ENCODE measurements at places on chromosomes 1 and 21.
A peak's percentile ranks its signal among the peaks of the same experiment; 100 is the strongest.

GRCh38 chr1:86499987-86500593 lies 31.4 kb downstream of the CLCA1 start:
- no peak for DNase-seq

DNA sequence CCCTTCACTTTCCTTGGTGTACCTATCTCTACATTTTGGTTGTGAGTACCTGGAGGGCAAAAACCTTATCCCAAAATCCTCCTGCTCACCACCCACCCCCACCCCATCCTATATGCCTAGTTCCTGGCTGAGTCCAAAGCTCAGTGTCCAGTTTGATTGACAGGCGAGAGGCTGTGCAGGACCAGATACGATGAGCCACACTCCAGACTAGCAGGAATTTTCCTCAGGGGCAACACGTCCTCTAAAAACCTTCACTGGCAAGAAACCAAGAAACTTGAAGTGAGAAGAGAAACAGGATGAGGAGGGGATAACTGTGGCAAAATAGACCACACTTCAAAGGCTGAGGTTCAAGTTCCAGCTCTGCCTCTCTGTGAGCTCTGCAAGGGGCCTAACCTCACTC lies 1.1 kb upstream of the SLAMF8 start:
- no peak for DNase-seq

- no peak for DNase-seq
Measured at GRCh38 chr1:178521241-178521640, 8.3 kb downstream of the TEX35 start.

DNA sequence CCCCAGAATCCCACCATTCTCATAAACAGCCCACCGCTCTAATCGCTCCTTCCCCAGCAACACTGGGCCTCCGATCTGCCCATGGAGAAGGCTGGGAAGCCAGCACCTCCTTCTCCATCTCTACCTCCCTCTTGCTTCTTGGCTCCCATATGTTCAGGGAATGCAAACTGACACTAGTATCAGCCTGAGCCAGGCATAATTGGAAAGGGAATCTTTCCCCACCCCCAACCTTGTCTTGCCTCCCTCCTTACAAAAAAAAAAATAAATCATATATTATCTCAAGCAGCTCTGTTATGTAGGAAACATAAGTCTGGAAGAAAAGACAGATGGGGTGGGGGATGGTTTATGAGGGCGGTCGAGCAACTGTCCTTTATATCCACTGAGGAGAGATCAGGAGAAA lies 127.2 kb downstream of the NAV1 start:
- no peak for DNase-seq

- no peak for DNase-seq
Measured at GRCh38 chr1:2415337-2415736, 3.0 kb upstream of the PEX10 start.

DNA sequence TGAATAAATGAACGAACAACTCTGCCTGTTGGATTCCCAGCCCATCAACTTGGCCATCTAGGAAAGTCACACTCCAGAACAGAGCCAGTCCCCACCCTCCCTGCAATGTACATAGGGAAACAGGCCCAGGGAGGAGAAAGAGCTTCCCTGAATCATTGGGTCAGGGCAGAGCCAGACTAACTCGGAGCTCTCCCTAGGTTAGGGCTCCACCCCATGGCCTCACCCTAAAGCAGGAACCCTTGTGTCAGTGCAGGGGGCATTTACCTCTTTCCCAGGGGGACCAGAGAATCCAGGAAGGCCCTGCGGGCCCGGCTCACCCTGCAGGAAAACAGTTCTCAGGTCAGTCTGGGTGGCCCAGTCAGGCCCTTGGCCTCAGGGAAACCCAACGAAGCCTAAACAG lies 11.6 kb downstream of the COL9A2 start:
- no peak for DNase-seq

- DNase-seq = peak; percentile 76
Measured at GRCh38 chr1:167442142-167442848, 76.0 kb downstream of the CD247 start.

GRCh38 chr1:150150133-150151021 lies 661 bp downstream of the PLEKHO1 start:
- peak; percentile 24 for DNase-seq

DNA sequence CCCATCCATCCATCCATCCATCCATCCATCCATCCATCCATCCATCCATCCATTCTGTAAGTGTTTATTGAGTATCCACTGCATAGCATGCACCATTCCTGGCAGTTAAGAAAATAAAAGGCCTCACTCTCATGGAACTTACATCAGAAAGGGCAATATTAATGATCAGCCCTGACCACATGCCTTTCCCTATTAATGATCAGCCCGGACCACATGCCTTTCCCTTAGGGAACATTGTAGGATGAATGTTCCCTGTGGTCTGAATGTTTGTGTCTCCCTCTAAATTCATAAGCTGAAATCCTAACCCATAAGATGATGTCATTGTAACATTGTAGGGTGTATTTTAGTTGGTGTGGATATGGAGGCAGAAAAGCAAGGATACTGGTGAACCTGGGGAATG lies 365.8 kb downstream of the KIF26B start:
- DNase-seq = no peak

- no peak for DNase-seq
Measured at GRCh38 chr1:36963006-36963405, 71.3 kb downstream of the GRIK3 start.

DNA sequence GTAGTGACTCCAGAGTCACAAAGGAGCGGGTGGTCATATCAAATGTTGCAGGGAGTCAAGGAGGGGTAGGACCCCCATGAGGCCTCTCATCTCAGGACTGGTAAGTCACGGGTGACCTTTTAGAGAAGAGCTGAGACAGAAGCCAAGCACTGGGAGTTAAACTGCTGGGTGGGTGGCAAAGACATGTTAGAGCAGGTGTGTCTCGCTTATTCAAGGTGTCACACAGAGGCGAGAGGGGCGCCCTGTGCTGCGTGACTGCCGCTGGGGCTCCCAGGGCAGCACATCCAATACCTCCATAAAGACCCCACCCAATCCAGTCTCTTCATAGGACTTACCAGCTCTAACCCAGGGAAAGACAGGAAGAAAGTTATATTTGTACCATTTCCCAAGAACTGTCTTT lies 15.2 kb downstream of the CASQ2 start:
- DNase-seq = no peak

GRCh38 chr1:99573431-99574217 lies 72.3 kb upstream of the PALMD start:
- DNase-seq = no peak

DNA sequence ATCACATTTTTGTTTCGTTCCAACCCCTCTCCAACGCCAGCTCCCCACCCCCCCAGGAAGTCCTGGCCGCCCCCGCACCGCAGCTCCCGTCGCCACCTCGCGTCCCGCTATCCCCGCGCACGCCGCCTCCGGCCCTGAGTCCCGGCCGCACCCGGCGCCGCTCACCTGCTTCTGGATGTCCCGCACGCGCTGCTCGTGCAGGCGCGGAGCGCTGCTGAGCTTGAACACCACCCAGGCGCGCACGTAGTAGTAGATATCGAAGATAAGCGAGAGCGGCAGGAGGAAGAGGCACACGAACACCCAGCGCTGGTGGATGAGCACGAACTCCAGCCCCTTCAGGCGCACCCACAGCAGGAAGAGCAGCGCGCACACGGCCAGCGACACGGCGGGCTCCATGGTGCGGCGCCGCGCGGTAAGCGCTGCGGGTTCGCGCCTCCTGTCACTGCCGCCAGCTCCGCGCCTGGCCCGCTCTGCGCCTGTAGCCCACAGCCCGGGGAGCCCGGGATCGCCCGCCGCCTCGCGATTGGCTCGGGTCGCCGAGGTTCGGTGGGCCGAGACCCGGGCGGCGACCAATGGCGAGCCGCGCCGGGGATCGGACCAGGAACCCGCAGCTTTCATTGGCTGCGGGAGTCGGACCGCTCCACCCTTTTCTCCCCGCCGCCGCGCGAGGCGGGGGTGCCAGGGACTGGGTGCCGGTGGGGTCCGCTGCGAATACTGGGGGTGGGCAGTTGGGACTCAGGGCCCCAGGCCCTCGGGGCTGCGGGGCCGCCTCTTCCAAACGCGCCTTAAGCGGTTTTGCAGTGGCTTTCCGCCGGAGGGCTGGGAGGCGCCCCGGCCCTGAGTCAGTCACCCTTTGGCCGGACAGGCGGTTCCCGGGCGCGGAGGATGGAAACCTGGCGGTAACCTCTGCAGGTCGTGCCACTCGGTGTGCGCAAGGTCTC lies at the start of gene DHCR24:
Gene DHCR24 (minus strand): TSS at position 472 of the 941 bp plus-strand sequence. CDS start 76 bp downstream, at position 396.
- DNase-seq = peak; percentile 61

DNA sequence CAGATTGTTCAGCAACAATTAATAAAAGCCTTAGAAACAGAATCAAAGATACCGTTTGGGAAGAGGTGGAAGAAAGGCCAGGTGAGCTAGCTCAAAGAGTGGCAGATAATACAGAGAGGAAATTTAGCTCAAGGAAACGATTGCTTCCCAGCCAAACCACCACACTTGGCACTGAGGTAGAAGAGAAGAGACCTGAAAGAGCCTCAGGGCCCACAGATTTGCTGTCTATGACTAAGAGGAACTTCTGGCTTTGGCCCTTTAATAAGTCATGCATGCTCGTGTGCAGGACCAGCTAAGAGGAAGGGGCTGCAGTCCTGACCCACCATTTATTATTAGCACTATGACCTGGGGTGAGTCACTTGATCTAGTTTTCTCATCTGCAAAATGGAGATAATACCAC lies 72.8 kb upstream of the BCL10 start:
- DNase-seq = no peak

DNA sequence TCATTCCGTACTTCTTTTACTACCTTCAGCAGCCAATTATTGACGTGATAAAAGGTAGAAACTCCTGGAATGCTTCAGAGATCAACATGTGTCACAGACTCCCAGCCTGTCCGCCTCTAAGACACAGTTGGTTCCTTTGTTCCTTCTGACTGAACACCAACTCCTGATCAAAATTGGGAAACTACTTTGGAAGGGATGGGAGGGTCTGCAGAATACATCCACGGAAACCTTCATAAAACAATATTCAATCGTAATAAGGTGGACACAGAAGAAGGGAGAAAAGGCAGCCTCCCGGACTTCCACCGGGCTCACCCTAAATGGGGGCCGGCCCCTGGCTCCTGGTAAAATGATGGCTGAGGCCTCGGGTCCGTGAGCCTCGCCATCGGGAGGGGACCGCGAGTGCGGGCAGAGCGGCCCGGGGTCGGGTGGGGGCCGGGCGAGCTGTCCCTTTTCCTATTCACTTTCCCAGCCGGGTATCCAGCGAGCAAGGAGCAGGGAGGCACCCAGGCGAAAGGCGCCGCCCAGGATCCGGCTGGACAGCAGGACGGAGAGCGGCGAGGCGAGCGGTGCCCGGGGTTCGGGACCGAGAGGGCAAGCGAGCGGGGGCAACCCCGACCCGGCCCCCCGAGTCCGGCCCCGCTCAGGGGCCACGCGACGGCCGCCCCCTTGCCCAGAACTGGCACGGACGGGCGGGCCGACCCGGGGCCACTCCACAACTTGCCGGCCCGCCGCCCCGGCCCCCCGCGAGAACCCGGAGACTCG lies 805 bp downstream of the NRIP1 start:
- no peak for DNase-seq

- DNase-seq = peak; percentile 37
Measured at GRCh38 chr1:109089242-109090015, 1.1 kb upstream of the TMEM167B start.

- no peak for DNase-seq
Measured at GRCh38 chr21:41899426-41900202, 20.5 kb upstream of the PRDM15 start.

DNA sequence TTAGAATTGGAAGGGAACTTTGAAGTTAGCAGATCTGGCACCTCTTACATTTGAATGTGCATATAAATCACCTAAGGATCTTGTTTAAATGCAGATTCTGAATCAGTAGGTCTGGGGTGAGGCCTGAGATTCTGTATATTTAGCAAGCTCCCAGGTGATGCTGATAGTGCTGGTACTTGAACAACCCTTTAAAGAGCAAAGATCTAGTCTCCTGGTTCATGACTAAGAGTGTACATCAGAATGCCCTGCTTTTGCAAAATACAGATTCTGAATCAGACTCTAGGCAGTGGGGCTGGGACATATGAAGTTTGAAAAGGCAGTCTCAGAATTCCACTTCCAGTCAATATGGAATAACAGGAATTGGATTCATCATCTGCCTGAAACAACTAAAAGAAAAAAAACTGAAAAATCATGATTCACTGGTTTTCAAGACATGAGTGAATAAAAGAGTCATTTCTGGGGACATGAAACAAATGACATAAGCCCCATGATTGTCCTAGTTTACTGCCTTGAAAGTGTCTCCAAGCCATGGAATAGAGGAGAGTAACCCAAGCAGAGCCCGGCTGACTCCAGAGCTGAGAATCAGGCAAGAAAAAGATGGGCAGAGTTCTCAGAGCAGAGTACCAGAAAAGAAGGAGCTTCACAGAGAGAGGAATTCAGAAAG lies 149.6 kb upstream of the SGIP1 start:
- DNase-seq = no peak

- DNase-seq = no peak
Measured at GRCh38 chr1:225451840-225452515, 24.1 kb upstream of the LBR start.

DNA sequence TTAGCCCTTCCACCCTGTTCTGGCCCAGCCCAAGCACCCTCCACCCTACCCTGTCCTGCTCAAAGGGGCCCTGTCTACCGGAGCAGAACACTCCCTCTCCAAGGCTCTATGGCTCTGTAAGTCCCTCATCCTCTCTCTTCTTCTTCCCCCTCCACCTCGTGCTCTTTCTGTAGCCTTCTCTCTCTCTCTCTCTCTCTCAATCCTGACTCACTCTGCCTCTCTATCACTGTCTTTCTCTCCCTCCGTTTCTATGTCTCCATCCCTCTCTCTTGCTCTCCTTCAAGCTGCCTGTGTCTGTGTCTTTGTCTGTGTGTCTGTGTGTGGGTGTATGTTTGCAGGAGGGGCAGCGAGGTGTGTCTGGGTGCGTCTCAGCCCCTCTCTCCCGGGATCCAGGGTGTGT lies 1.3 kb upstream of the ZNF678 start:
- no peak for DNase-seq

GRCh38 chr1:183293876-183294275 lies 107.8 kb downstream of the LAMC2 start:
- DNase-seq = no peak

GRCh38 chr1:18719786-18720451 lies 89.3 kb downstream of the PAX7 start:
- no peak for DNase-seq

DNA sequence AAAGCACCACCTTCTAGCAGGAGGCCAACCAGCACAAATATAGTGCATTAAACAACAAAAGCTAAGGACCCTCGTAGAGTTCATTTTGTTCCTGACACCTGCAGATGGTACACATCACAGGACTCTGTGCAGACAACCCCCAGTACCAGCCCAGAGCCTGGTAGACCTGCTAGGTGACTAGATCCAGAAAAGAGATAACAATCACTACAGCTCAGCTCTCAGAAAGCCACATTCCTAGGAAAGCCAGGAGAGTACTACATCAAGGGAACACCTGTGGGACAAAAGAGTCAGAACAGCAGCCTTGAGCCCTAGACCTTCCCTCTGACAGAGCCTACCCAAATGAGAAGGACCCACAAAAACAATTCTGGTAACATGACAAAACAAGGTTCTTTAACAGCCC lies 344.7 kb upstream of the PTBP2 start:
- no peak for DNase-seq

GRCh38 chr1:67041841-67042503 lies 12.0 kb downstream of the SLC35D1 start:
- no peak for DNase-seq

Data from activated T-helper 1 cell treated with Interleukin-2 at 50 U/mL for 16 hours (primary cell).